ENCODE measurements at places on chromosomes 13 and 19.

- no peak for DNase-seq
These were observed 25.1 kb upstream of the ZNF850 start for GRCh38 chr19:36797786-36798108.

DNA sequence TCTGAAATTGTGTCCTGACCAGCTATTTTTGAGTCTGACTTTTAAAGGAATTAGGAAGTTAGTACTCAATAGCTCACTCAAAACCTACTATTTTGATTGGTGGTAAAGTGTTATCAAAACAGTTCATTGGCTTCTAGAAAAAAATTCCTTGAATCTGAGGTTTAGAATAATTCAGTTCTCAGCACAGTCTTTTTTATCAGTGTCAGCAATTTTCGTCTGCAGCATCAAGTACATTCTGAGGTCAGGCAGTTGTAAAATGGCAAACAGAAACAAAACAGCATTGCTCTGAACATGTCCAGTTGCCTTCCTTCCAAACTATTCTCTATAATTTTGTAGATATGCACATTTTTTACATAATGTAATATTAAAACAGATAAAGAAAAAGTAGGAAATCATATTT is 1644.1 kb downstream of the SLITRK5 start:
- no peak for DNase-seq

- DNase-seq, result no peak
These were observed 741 bp upstream of the TUBGCP3 start for GRCh38 chr13:112588490-112589297.

DNA sequence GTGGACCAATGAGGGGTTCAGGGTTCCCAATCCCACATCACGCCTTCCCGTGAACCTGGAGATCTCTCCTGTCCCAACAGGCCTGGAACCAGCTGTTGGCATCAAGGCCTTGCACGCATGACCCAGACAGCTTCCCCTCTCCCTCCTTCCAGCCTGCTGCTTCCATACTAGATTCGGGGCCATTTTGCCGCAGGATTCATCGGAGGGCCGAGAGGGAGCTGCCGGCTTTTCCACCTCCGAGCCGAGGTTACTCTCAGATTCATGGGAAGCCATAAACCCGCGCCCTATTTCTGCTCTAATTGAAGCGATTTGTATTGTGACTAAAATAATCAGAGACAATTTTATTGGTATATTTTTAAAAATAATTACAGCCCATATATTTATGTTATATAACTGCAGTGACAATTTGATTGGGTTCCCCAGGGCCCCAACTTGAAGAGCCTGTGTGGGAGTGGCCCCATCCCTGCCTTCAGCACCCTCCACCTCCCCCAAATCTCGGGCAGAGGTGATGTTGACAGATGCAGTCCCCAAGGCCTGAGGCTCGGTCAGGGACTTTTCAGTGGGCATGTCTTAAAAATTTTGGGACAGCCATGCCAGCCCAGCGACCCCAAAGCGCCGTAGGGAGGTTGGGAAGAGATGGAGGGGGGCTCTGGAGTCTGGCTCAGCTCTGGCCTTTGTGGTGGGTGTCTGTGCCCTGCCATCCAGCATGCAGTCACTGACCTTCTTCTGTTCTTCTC is 30.8 kb upstream of the PEPD start:
- DNase-seq, result no peak

All from stimulated activated CD4-positive, alpha-beta T cell treated with anti-CD3 and anti-CD28 coated beads, Interleukin-12 subunit alpha, Interleukin-12 subunit beta, amount 100 ng/mL, for 48 hours (primary cell).